NCI-H1694 (cell line): ENCODE measurements at places on chromosomes 5 and 9.
A peak's percentile ranks its signal among the peaks of the same experiment; 100 is the strongest.

DNA sequence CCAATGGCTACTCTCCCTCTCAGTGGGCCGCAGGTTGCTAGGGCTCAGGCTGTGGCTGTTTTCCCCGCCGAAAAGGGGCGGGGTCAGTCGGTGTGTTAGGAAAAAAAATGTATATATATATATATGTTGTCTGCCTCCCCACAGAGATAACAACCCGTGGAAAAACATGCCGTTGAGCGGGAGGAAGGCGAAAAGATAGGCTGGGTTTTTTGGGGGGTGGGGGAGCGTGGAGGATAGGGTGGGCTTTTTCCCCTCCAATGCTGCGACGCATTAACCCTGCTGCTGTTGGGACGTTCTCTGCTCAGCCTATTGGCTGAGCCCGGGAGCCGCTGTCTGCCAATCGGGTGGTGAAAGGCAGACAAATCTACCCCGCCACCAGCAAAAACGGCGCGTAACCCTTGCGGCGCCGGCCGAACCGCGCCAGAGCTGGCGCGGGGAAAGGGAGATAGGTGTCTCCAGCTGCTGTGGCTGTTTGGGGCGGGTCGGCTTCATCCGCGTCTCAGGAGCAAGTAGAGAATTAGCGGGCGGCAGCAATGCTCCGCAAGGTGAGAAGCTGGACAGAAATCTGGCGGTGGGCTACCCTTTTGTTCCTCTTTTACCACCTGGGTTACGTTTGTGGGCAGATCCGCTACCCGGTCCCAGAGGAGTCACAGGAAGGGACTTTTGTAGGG, at the start of gene PCDHGC4:
Gene PCDHGC4, plus strand, starts transcription at position 390 of the 671 bp plus-strand sequence. Its CDS starts 144 bp downstream, at position 534.
- DNase-seq: no peak

- DNase-seq: no peak
Observed at GRCh38 chr9:90343991-90344390, 298.6 kb downstream of the DIRAS2 start.

DNA sequence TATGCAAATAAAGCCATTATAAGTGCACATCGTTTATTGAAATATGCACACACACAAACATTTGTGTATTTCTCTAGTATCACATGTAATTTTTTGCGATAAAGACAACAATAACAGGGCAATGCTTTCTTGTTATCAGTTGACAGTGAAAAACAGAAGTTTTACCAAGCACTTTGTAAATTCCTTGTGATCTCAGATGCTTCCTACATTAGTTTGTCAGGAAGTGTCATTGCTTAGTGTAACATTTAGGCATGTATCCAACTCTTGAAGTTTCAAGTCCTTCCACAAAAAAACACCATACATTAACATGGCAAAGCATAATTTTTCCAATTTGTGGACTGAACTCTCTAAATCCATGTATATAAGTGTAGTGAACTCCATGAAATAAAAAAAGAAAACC, 46.4 kb downstream of the MOCS2 start:
- DNase-seq: no peak

DNA sequence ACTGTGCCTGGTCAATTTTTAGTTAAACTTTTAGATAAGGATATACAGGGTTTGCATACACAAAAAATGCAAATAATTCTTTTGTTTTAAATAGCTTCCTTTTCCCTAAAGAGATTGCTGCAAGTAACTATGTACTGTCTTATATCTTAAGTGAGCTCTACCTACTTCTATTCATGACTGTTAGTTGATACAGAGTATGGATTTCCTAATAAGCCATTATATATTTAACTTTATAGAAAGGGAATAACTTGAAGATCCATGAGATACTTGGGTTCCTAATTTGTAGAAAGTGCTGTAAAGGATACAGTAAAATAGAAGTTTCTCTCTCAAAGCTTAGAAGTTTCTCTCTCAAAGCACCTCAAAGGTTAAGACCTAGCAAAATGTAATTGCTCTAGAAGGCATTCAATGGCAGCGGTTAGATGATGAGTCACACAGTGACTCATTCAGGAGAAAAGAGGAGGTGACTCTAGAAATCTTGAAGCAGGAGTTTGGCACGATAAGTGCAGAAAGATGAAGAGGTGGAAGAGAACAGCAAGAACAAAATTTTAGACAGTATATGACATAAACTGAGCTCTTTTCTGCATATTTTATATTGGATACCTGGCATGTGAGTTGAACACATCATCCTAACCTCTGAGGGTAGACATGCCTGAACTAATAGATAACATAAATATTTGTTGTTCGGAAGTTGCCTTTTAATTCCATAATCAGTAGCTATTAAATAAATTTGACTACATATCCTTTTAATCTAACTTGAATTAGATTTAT, 5.5 kb upstream of the DNAJC21 start:
- no peak for DNase-seq

DNA sequence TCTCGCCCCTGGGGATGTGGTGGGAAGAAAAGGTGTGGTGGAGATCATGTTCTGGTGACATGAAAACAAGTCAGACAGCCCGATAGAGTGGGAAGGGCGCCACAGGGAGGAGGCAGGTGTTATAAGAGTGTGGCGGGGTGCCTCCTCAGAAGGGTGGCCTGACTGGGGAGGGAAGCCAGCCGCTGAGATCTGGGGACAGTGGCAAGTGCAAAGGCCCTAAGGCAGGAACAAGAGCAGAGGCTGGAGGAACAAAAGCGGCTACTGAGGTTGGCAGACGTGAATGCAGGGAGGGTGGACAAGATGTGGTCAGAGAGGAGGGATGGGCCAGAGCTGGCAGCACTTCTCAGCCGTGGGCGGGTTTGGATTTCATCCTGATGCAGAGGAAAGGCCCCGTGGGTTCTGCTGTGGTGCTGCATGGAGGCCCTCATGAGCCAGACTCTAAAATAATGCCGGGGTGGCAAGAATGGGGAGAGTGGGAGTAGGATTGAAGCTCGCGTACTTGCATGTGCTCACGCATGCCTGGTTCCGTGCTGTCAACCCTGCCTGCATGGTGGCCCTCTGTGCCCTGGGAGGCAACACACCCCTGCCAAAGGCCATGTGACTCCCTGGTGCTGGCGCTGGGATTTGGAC, 89.2 kb downstream of the MVB12B start:
- DNase-seq: no peak

- no peak for DNase-seq
Observed at GRCh38 chr5:143222287-143223231, 180.9 kb downstream of the NR3C1 start.

DNA sequence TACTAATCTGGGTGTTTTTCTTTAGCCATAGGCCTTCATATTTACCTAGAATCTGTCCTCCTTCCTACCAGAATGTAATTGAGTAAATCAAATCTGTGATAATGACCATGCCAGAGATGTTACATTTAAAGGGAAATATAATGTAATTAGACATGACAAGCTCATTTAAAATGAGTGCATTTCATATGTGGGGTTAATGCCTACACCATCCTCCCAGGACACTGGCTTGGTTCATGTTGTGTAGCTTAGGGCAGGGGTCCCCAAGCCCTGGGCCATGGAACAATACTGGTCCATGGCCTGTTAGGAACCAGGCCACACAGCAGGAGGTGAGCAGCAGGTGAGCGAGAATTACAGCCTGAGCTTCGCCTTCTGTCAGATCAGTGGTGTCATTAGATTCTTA, 276.9 kb upstream of the DAP start:
- no peak for DNase-seq

GRCh38 chr9:134150557-134151214, 13.7 kb downstream of the RNU6ATAC start:
- DNase-seq: no peak

DNA sequence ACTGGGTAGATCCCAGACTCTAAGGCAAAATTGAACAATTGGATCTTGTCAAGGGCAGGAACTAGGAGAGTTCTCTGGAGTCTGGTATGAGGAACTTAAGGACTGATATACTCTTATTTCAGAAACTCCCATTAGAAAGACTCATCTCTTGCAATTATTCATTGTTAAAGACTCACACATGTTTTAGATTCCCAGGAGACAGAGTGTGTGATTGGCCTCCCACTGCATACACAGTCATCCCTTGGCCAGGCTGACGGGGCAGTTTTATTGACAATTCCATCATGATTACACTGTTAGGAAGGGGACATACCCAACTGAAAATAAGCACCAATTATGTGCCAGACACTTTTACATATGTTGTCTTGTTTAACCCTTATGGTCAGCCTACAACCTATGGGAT, 347.2 kb downstream of the DMAC1 start:
- no peak for DNase-seq

GRCh38 chr9:76448501-76448900, 10.5 kb upstream of the GCNT1 start:
- DNase-seq: no peak

DNA sequence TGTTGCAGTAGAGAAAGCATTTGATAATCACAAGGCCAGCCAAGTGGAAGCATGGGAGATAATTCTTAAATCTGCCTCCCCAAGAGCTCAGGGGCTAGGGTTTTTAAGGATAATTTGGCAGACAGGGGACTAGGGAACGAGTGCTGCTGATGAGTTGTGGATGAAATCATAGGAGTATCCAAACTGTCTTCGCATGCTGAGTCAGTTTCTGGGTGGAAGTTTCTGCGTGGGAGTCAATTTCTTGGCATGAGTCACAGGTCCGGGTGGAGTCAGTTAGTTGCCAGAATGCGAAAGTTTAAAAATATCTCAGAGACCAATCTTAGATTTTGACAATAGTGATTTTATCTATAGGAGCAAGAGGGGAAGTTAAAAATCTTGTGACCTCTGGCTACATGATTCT, 112.6 kb downstream of the TMC1 start:
- no peak for DNase-seq

DNA sequence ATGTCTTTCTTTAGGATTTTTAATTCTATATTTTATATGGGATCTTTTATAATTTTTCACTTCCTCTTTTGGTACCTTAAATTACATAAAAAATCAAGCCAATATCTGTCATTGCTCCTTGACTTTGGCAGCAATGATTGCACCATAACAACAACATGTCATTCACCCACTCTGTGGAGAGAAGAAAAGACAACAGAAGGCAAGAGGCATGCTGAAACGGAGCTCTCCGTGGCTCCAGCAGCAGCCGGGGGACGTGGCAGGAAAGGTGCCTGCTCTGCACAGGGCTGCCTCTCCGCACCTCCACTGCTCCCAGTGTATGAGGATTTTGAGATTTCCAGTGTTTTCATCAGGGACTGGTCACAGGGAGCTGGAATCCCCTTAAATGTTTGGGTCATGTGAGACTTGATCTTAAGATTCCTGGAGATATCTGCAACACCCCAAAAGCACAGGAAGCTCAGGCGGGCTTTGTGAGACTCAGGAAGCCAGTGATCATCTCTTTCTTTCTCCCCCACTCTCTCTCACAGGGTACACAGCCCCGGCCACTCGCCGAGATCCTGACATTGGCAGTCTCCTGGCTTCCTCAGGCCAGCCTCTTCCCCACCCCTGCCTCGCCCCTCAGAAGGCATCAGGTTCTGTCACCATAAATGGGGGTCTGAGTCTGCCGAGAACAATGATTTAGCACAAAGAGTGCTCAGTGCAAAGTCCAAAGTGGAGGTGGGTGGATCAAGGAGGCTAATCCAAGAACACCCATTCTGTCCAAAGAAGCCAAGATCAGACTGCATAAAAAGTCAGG, 74.6 kb downstream of the ACTL7B start:
- peak; percentile 20 for DNase-seq

- no peak for DNase-seq
Observed at GRCh38 chr5:98770911-98771322, 2.5 kb upstream of the RGMB start.

GRCh38 chr5:125987677-125988255, 435.4 kb upstream of the GRAMD2B start:
- no peak for DNase-seq

- no peak for DNase-seq
Observed at GRCh38 chr9:41229408-41230401, 40.6 kb upstream of the ZNG1F start.

DNA sequence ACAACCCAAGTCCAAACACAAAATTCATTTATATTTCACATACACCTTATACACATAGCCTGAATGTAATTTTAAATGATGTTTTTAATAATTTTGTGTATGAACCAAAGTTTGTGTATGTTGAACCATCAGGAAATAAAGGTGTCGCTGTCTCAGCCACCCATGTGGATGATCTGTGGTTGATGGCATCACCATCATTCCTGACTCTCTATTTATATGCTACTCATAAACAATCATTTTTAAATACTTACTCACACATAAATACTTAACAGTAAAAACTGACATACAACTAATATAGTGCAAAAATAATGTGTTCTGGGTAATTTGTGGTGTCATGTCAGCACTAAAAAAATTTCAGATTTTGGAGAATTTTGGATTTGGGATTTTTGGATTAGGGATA, 38.4 kb downstream of the SMC5 start:
- DNase-seq: no peak

DNA sequence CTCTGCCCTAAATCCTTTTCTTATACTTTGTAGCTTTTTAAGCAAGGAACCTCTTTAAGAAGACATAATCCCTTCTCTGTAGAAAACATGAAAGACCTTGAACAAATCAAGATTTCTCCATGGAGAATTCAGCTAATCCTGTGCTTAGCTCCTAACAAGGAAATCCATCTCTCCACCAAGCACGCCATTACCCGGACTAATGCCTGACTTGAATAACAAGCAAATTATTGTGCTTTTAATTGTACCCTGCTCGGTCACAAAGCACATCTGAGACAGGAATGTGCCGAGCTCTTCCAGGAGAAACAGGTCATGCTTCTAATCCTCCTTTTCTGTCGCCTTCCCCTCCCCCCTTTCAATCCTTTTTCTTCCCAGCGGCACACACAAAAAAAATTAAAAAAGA, 141.3 kb downstream of the PSAT1 start:
- no peak for DNase-seq

DNA sequence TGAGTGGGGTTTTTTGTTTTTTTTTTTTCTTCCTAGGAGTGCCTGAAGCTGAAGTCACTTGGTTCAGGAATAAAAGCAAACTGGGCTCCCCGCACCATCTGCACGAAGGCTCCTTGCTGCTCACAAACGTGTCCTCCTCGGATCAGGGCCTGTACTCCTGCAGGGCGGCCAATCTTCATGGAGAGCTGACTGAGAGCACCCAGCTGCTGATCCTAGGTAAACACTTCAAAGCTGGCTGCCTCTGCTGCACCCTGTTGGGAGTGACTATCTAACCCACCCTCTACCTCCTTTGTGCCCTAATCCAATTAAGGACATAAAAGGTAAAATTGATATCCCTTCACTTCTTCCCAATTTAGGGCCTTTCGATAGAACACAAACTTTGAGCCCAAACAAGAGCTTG, 206.8 kb downstream of the SAXO1 start:
- DNase-seq: no peak

GRCh38 chr5:136816327-136816726, 451.0 kb upstream of the TRPC7 start:
- DNase-seq: no peak

DNA sequence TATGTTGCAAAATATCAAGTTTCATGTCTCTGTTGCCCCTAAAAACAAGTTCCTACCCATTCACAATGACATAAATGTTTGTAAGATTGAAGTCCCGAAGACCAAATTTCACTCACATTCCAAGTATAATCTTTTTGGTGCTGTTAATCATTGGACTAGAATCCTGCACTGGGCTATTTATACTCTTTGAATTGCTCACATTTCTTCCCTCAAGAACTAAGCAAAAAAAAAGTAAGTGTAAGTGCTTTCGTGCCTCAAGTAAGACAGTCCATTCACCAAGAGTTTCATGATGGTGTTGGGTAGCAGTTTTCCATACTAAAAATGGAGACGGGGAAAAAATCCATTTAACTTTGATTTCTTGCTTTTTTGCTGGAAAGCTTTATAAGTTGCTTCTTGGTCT, 242.3 kb downstream of the EBF1 start:
- no peak for DNase-seq
